Activated T-cell treated with anti-CD3 and anti-CD28 coated beads for 1 hour (primary cell): ENCODE measurements at places on chromosomes 4 and X.

- DNase-seq, result no peak
Observed at GRCh38 chrX:19774905-19775304, 112.5 kb downstream of the SH3KBP1 start.

GRCh38 chrX:121479406-121479805, 432.0 kb downstream of the GLUD2 start:
- DNase-seq, result no peak

DNA sequence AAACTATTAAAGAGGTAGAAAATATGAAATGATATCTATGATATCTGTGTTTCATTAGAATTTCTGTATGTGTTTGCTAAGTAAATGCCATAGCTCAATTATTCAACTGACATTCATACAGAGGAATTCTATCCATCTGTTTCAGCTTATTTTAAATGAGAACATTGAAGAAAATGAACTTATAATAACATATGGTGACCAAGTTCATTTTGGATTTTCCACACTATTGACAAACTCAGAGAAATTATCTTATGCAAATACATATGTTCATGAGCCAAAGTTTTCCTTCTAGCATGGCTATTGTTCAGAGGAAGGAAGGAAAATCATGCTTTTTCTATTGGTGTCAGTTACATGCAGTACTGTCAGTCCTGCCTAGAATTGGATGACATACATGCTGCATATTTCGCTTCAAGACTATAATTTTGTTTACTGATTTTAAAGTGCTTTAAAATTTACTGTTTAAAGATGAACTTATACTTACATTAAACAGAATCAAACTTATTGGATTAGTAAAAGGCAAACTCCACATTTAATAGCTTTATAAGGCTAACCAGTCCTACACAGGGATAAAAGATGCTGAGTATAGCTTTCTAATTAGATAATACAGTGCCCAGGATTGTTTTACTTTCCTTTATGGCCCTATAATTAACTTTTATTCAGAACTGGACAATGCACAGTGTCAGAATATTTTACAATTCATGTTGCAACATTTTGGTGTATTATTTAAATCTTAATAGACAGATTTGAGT, 646.2 kb downstream of the TRAM1L1 start:
- DNase-seq, result no peak

GRCh38 chrX:17703201-17703600, 34.1 kb upstream of the SCML1 start:
- DNase-seq, result no peak

DNA sequence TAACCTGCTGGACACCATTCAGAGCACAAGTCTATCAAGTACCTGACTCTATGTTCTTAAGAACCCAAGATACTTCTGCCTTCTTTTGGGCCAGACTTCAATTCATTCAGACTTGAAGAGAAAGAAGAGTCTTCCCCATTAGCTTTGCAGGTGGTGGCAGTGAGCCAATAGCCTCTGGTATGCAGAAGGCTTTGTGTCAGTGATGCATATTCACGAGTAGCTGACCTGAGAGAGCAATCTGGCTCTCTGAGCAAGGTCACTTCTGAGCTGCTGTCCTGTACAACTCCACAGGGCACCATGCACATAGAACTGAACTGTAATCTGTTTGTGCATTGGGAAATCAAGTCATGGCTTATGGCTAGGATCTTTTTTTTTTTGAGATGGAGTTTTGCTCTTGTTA, 39.9 kb upstream of the SPINK2 start:
- DNase-seq, result no peak

DNA sequence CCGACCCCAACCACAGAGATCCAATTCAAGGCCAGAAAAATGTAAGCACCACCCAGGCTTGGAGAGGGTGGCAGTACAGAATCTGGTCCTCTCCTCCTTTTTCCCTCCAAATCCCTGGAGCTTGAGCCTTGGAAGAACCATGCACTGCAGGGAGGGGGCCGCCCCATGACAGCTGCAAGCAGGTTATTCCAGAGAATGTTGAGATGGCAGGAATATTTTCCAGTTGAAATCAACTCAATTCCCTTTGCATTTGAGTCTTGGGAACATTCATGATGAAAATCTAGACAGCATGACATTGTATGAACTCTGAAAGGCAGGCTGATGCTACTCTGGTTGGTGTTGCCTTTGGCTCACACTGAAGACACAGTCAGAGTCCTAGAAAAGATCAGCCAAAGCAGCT, 386.6 kb upstream of the FGF16 start:
- DNase-seq, result no peak

- no peak for DNase-seq
Observed at GRCh38 chrX:630007-630611, 482 bp upstream of the SHOX start.

DNA sequence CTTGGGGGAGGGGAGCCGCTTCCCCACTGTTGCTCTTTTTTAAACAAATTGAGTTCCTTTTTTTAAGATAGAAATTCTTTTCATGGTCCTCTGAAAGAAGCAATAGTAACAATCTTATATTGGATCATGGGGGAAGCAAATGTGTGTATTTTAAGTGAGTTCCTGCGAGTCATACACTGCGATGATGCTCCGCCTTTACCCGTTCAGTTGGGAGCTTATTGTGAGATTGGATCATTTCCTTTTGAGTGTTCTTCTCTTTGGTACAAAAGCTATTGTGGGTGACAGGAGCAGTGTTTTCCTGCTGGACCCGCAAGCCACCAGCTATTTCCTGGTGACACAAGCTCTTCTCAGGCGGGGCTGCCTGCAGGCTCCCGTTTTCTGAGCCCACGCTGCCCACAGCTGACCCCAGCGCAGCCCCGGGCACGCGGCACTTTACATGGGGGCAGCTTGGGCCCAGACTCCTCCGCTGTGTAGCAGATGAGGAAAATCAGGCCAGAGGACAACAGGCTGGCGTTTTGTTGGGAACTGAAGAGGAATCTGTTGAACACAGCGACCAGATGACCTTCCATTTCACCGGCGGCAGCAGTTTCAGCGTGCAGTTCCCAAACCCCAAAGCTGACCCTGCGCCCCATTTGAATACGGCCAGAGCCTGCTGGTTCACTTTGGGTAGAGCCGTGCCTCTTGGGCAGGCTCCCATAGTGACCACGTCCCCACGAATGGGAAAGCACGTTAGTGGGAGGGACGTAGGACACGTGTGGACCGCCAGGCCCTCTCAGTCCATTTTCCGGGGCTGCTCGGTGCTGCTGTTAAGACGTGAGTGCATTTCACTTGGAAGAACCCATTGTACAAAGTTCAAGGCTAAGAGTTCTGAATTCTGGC, 12.2 kb downstream of the TADA2B start:
- DNase-seq, result no peak

DNA sequence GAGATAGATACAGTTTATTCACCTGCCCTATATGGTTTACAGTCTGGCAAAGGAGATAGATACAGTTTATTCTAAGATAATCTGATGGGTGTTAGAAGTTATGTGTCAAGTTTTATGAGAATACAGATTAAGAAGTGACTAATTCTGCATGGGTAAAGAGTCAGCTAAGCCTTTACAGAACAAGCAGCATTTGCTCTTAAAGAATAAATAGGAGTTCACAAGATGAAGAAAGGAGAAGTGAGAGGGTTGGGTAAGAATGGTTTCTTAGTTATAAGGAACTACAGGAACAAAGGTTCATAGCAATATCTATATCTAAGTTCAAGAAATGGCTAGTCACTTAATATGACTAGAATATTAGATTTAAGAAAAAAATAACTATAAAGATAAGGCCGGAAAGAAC, 47.6 kb downstream of the THOC2 start:
- DNase-seq, result no peak

GRCh38 chrX:38166478-38167083, 54.1 kb downstream of the SRPX start:
- no peak for DNase-seq

GRCh38 chr4:164109503-164109902, 615.0 kb downstream of the TMA16 start:
- DNase-seq, result no peak

- no peak for DNase-seq
Observed at GRCh38 chr4:8280876-8281440, 11.4 kb downstream of the HTRA3 start.

- DNase-seq, result no peak
Observed at GRCh38 chr4:30866907-30867306, 146.7 kb downstream of the PCDH7 start.

GRCh38 chr4:100391086-100391485, 126.7 kb downstream of the EMCN start:
- no peak for DNase-seq

- no peak for DNase-seq
Observed at GRCh38 chrX:54922547-54922946, 1.9 kb downstream of the TRO start.

DNA sequence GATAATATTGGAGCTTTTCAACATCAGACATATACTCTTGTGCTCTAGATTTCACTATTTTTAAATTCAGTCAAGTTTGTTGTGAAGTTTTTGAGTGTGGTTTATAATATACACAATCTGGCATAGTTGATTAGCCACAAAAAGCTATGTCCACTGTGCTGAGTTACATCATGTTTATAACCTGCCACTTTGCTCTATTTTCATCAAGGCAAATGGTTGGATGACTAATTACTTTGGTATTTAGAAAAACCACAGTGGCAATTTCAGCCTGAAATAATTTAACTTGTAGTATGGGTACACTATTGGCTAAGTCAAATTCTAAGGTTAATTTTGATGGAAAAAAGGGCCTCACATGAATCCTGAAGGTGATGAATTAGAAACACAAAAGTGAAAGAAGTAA, 262.6 kb downstream of the C4orf33 start:
- DNase-seq, result no peak

- DNase-seq, result no peak
Observed at GRCh38 chr4:159600061-159600460, 497.2 kb downstream of the RAPGEF2 start.

GRCh38 chr4:173529477-173530325, at the start of gene HAND2:
Gene HAND2 (minus strand): TSS chr4:173530229. CDS start chr4:173529289, 940 bp downstream.
- DNase-seq, result no peak

DNA sequence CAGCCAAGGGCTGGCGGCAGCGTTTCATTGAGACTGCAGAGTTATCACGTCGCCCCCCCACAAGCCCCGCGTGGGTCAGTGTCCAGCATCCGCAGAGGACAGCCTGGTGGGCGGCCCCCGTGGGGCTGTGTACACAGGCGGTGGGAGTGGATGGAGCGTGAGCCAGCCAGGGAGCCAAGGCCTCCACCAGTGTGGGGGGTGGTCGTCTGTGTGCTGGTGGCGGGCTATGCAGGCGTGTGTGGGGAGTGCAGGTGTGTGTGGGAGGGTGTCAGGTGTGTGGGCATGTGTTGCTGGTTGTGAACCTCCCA, 56.5 kb upstream of the NKX1-1 start:
- no peak for DNase-seq

GRCh38 chrX:9153300-9153699, 119.4 kb upstream of the FAM9B start:
- no peak for DNase-seq

DNA sequence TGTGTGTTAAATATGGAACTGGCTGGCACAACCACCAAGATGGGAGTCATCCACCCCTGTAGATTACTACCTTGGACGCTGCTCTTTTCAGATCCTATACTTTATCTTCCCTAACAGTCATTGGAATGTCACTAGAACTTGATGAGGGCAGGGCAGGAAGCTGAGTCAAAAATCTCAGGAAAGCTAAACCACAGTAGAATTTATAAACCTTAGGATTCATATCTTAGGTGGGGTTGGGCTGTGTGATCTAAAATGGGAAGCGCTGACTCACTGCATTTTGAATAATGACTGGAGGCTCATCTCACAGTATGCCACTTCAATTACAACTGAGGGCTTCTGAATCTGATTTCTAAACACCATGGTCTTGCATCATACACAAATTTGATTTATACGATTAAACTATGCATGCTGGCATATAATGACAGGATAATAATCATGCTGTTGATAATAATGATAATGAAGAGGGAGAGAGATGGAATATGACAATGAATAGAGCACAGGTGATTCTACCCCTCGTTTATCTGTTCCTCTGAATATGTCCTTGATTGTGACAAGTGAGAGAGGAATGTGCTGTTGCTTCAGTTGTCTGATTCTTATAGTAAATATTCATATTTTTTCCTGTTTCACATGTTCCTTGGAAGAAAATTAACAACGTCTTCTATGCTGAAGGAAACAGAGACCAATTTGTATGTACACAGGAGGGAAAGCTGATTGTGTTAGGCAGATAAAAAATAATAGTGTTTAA, 270.3 kb upstream of the HS3ST1 start:
- no peak for DNase-seq

GRCh38 chrX:48934581-48935300, 15.9 kb upstream of the PIM2 start:
- no peak for DNase-seq

GRCh38 chr4:12729384-12729783, 754.8 kb downstream of the RAB28 start:
- DNase-seq, result no peak

DNA sequence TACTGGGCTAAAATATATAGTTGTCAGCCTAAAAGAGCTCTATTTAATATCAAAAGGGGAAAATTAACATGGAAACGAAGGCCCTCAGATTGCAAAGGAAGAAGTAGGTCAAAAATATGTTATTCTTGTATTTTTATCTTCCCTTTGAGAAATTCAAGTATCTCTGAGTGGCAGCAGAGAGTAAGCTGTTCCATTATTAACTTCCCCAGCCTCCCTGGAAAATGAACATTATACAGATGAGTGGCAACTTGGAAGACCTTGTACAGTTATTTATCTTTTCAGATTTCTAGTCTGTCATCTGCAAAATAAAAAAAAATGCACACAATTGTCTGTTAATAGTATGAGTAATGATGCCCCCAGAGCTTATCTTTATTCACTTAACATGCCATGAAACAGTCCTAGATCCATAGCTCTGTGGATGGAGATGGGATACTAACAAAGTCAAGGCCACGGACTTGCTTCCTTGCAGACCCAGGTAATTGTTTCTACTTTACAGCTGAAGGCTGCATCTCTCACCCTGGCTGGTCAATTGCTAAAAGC, 93.0 kb downstream of the CORIN start:
- DNase-seq, result no peak

DNA sequence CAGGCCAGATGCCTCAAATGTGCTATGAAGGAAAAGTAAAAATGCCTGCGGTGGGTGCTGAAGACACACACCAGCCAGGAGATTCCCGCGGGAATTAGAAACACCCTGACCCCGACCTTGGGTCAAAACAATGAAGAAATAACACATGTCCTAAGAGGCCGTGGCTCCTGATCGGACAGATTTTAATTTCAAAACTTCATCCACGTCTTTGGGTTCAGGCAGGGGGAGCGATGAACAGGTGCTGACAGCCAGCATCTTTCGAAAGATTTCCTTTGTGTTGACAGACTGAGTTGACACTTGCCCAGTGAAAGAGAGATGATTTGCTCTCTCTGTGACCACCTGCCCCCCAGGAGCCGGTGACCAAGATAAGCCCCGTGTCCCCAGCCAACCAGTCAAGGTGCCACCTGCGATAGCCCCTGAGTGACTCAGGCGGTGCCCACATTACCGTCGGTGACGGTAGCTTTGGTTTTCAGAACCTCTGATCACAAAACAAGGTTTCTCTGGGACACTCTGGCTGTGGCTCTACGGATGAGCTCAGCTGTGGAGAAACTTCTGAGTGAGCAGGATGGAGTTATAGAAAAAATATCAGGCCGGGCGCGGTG, 11.0 kb upstream of the IL3RA start:
- DNase-seq, result no peak

- no peak for DNase-seq
Observed at GRCh38 chrX:10597871-10598270, 22.5 kb downstream of the MID1 start.
